Activated T-cell treated with anti-CD3 and anti-CD28 coated beads, Interleukin-2, amount 50 U/mL, for 1 hour (primary cell): ENCODE measurements at places on chromosomes 16 and 17.

DNA sequence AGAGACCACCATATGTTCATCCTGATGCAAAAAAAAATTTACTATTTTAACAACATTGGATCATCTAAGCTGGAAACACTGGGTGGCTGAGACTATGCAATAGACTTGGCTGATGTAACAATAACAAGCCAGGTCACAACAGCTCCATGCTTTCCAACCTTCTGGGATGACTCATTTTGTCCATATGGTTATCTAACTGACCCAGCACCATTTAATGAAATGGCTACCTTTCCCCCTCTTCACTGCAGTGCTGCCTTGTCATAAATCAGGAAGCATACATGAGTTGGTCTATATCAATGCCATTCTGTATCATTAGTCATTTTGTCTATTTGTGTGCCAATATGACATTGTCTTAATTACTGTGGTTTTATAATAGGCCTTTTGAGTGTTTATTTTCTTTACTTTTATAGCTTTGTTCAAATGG lies 217.6 kb upstream of the KCNJ16 start:
- no peak for DNase-seq

DNA sequence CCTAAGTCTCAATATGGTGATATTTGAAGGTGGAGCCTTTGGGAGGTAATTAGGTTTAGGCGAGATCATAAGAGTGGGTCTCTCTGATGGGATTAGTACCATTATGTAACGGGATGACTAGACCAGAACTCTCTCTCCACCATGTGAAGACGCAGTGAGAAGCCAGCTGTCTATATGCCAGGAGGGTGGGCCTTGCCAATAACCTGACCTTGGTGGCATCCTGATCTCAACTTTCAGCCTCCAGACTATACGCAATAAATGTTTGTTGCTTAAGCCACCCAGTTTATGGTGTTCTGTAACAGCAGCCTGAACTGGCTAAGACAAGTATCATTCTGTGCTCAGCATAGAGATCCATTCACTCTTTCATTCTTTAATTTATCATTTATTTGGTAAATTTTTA lies 167.2 kb upstream of the CDH11 start:
- no peak for DNase-seq

GRCh38 chr17:34719569-34719968 lies 140.2 kb downstream of the TMEM132E start:
- DNase-seq = no peak

- DNase-seq = no peak
Observed at GRCh38 chr16:17647879-17648872, 177.4 kb upstream of the XYLT1 start.

GRCh38 chr17:39443326-39443725 lies 7.7 kb downstream of the MED1 start:
- DNase-seq = no peak

DNA sequence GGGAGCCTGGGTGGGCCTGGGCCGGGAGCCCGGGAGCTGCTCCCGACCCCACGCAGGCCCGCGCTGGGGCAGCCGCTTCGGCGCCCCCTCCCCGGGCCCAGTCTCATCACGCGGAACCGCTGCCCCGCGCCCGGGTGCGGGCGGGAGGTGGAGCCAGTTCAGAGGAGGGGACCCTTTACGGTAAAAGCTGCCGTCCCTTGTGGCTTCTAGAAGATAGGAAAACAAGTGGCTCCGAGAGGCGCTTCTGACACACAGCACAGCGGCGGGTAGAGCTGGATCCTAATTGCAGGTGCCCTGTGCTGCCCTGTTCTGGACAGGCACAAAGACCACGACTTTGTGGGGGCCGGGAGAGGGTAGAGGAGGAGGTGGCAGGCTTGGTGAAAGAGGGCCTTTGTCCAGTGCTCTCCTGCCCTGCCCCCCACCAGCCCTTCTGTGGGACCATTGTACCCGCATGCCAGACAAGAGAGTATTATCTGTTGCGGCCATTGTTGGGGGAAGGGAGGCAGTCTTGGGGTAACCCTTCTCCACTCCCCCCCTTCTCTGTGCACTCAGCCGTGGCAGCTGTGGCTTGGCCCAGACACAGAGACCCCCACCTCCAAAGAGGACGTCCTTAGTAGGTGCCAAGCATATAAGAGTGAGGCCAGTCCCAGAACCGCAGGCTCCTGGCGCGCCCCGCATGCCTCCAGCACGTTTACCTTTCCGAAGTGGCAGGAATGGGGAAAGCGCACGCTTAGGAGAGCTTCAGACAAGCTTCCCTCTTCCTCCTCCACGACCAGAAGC lies 736 bp downstream of the CNP start:
- no peak for DNase-seq

DNA sequence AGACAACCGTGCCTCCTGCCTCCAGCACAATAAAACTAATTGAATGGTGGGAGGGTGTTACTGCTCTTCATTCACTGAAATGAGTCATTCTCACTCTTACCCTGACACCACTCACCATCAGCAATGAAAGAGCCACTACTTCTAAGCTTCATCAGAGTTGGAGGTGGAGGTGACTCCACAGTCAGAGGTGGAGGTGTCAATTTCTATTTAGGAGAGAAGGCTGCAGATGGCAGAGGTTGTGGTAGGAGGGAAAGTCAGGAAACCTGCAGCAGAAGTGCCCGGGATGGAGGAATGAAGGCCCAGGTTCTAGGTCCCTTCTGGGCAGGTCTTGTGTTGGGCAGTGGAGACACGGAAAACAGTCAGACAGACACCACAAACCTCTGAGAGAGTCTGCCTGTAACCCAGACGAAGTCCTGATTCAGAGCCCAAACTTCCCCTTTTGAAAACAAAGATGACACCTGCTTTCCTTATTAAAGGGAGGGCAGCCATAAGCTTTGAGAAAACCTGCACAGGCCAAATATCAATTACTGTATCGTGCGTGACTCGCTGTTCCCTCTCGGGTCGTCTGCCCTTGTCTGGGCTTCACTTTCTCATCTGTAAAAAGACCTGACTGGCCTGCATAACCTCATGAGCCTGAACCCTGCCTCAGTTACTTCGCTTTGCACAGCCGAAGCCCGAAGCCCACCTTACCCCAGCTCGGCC lies 668 bp downstream of the ATPAF2 start:
- DNase-seq = peak; percentile 23

DNA sequence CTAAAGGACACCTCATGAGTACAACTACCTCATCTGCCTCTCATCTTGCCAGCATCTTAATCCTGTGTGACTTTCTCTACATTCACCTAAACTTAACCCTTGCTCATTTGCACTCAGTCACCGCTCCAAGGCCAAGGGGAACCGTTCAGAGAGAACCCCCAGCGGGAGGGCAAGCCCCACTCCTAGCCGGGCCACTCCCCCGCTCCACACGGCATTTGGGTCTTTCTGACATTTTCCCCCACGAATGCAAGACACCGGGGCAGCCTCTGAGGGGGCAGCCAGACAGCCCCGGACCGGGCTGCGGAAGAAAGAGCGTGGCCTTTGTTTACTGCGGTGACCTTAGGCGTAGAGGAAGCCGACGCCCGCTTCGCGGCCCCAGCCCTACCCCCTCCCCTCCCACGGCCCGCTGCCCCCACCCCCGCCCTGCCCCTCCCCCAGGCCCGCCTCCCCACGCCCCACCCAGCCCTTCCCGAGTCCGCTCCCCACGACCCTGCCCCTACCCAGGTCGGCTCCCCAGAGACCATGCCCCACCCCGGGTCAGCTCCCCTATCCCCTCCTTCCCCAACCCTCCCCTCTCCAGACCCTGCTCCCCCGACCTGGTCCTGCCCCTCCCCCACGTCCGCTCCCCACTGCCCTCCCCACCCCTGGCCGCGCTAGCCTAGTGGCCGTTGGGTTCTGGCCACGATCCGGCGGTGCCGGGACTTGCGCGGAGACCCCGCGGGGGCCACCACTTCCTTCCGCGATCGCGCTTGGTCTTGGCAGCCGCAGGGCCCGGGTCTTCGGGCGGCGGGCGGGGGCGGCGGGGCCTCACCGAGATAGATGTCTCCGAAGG lies 789 bp downstream of the CSNK1D start:
- DNase-seq = peak; percentile 66

DNA sequence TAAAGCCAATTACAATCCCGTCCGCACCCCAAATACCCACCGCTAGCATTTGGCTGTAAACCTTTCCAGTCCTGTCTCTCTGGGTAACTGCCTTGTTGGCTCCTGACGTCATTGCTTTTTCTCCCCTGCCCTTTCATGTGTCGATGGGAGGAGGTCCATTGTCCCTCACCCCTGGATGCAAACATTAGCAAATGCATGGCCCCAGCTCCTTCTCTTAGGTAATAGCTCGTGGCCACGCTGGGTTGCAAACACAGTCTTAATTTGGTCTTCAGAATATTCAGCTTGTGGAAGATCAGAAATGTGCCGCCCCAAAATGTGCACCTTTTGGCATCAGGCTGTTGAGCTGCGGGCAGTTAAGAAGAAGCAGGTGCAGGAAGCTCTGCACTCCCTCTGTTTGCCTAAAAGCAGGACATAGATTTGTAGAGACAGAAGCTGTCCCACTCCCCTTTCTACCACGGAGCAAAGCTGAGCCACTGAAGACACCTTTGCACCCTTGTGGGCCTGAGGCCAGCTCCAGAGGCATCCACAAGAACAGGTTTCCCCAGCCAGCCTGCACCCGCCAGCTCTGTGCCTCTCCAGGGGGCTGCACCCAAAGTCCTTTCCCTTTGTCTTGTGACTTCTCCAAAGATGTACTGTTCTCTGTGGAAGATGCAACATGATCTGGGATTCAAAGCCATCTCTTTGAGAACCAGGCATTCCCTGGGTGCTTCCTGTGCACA lies 127.3 kb downstream of the MGAT5B start:
- DNase-seq = no peak

- DNase-seq = peak; percentile 25
Observed at GRCh38 chr16:1154291-1154886, 1.5 kb downstream of the CACNA1H start.

DNA sequence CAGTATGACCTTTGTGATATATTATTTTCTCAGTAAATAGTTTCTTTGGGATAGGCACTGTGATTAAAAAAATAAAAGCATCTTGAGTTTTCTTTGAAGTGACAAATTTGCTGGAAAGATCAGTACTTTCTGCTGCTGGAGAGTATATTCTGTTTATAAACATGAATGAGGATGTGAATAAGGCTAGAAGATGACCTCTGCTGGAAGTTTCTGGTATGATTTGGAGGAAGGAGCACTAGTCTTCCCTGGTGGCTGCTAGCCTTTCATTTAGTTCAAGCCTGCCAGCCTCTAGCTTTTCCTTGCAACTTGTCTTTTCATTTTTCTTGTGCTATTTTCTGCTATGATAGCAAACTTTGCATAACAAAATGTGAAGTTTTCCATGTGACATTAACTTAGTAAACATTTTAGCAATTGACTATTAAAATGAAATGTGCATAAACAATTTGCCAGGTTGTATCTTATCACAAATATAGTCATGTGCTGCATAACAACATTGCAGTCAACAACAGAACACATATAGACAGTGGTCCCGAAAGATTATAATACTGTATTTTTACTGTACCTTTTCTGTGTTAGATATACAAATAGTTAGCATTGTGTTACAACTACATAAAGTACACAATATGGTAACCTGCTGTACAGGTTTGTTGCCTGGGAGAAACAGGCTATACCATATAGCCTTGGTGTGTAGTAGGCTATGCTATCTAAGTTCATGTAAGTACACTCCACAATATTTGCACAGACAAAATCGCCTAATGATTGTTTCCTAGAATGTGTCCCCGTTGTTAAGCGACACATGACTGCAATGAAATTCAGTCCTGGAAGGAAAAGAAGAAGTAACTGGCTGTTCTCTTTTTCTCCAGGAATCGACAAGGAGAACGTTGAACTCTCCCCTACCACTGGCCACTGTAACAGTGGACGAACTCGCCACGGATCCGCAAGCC lies 18.1 kb upstream of the RAB11FIP4 start:
- DNase-seq = no peak

DNA sequence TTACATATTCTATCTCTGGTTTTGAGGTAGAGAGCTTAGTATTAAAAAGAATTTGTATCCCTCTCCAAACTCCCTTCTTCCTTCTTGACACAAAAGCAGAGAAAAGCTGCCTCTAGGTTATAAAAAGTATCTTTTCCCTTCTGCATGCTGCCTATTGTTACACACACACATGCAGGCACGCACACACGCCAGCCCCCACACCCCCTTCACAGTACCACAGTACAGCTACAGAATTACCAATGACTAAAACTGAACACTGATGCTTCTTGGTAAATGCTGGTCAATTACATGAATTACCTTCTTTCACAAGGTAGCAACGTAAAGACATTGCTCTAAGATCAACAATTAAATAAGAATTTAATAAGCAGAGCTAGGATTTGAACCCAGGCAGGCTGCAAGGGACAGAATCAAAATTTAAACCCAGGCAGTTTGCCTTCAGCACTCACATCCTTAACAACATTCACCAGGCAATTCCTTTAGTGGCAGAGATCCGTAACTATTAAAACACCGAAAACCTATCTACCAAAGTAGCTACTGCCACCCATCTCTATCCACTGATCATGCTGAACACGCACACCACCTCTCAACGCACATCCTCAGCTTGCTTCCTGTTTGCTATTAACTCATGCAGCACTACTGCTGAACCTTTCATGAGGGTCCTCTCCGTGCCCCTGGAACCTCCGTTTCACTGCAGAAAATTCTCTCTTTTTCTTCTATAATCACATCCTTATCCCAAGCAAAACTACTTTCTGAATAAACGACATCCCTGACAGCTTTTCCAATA lies 37.8 kb downstream of the YWHAE start:
- no peak for DNase-seq

GRCh38 chr17:49862781-49863331 lies 15.0 kb upstream of the TAC4 start:
- no peak for DNase-seq

- DNase-seq = no peak
Observed at GRCh38 chr17:79695797-79696609, 34.7 kb upstream of the ENPP7 start.

DNA sequence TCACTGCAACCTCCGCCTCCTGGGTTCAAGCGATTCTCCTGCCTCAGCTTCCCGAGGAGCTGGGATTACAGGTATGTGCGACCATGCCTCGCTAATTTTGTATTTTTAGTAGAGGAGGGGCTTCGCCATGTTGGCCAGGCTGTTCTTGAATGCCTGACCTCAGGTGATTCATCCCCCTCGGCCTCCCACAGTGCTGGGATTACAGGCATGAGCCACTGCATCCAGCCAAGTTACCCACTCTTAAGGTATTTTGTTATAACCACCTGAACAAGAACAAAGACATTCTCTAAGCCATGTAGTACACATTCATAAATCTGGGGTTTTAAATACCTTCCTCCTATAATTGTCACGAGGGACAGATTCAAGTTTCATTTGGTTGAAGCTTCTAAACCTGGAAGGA lies 12.3 kb upstream of the TMEM170A start:
- no peak for DNase-seq

DNA sequence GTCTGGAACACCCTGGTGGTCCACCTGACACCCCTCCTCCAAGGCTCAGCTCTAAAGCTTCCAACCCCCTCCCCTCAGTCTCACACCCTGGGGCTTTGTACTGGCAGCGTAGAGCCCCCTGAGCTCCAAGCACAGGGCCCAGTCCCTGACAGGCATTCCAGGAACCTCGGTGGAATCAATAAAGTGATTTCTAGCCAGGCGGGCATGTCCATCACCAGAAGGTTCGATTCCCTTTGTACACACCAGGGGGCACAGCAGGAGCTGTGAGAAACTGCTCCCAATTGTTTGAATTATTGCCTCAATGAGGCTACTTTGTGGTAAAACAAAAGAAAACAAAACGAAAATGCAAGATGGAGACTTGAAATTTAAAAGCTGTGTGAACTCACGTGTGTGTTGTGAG lies 51.8 kb downstream of the SMPD3 start:
- peak; percentile 55 for DNase-seq
